ENCODE measurements at places on chromosomes 4 and X.

DNA sequence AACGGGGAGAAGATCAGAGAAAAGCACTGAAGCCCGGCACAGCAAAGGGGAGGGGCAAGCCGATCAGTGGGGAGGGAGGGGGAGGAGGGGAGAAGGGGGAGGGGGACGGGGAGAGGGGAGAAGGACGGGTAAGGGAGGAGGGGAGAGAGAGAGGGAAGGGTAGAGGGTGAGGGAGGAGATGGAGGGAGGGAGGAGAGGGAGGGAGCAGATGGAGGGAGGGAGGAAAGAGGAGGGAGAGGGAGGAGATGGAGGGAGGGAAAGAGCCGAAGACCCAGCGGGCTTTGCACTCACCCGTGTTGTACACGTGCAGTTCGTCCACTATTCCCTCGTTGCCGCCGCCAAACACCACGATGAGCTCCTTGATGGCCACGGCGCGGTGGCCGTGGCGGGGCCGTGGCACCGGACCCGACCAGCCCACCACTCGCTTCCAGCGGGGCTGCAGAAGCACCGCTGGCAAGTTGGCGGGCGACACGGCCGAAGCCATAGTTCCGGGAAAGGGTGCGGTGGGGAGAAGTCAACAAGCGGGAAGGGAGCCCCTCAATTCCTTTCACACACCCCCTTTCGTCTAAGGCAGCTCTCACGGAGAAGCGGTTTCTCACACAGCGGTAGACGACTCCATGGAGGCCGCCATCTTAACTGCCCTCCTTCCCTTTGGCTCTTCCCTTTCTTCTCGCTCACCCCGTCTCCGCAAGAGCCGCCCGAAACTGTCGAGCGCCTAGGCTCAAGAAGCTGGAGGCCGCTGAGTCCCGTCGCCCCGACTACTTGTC is 1.1 kb downstream of the HCFC1 start:
- no peak for DNase-seq

GRCh38 chr4:142961866-142962265 is 115.8 kb upstream of the INPP4B start:
- DNase-seq: no peak

- no peak for DNase-seq
Measured at GRCh38 chrX:45850197-45850774, 649.6 kb upstream of the DIPK2B start.

DNA sequence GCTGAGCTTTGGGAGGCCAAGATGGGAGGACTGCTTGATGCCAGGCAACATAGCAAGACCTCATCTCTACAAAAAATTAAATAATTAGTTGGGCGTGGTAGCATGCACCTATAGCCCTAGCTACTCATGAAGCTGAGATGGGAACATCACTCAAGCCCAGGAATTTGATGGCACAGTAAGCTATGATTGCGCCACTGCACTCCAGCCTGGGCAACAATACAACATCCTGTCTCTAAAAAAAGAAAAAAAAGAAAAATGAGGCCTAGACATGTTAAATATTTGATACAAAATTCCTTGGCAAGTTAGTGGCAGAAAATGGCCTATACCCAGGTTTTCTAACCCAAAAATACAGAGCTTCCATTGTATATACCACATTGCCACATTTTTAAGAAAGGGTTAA is 88.1 kb upstream of the MAB21L2 start:
- no peak for DNase-seq

- DNase-seq: no peak
Measured at GRCh38 chrX:74523224-74523623, 91.2 kb downstream of the RLIM start.

GRCh38 chr4:16271411-16271810 is 45.1 kb upstream of the TAPT1 start:
- no peak for DNase-seq

DNA sequence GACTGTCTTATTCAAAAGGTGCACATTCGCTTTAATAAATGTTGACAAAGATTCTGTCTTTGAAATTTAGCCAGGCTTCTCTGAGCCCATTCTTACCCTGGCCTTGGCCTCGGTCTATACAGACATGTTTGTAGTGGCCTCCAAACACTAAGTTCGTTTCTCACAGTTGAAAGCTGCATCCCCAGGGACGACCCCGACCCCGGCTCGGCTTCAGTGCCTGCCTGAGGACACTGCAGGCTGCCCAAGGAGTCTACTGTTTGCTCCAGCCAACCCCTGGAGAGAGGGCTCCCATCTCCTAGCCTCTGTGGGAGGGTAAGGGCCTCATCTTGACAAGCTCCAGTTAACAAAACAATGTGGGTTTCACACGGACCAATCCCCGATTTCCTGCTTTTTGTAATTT is 390.6 kb upstream of the ZFP42 start:
- no peak for DNase-seq

GRCh38 chrX:38111196-38111595 is 104.8 kb downstream of the SYTL5 start:
- no peak for DNase-seq

DNA sequence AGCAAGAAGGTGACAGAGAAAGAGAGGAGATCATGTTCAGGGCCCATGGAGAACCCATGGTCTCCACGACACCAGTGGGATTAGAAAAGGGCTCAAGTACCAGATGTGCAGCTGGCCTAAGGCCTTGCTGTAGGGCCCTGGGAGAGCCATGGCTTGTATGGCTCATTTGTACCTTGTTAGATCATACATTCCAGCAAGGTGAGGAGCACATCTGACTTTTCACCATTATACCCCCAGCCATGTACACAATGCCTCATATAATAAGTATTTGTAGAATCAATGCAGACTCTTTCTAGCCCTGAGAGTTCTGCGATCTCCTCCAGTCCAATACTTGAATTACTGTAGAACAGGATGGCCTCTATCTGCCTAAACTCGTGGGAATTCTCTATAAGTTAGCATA is 94.2 kb upstream of the MAP3K15 start:
- DNase-seq: no peak

DNA sequence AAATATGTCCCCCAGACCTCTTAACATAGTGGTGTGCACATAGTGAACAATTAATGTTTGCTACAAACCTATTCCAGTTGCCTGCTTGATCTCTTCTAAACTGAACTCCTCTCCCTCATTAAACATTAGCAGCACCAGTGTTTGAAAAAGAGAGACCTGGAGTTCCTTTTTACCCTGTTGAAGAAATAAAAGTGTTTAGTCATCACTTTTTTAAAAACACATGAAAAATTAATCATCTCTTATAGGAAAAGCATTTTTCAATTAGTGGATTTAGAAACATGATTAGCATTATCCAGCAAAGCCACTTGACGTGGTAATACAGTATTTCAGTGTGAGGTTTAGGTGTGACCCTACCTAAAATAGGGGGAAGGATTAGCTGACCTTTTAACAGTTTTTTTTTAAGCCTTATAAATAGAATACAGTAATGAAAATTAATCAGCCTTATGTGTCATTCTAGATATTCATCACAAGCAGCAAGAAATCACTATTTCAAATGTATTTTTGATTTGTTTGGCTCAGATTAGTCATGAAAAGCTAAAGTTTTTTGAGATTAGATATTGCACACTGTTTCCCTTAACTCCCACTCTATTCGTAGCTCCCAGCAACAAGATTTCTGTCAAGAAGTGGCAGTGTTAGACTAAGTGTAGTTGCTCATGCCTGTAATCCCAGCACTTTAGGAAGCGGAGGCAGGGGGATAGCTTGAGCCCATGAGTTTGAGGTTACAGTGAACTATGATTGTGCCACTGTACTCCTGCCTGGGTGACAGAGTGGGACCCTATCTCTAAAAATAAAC is 26.2 kb downstream of the CUL4B start:
- DNase-seq: no peak

DNA sequence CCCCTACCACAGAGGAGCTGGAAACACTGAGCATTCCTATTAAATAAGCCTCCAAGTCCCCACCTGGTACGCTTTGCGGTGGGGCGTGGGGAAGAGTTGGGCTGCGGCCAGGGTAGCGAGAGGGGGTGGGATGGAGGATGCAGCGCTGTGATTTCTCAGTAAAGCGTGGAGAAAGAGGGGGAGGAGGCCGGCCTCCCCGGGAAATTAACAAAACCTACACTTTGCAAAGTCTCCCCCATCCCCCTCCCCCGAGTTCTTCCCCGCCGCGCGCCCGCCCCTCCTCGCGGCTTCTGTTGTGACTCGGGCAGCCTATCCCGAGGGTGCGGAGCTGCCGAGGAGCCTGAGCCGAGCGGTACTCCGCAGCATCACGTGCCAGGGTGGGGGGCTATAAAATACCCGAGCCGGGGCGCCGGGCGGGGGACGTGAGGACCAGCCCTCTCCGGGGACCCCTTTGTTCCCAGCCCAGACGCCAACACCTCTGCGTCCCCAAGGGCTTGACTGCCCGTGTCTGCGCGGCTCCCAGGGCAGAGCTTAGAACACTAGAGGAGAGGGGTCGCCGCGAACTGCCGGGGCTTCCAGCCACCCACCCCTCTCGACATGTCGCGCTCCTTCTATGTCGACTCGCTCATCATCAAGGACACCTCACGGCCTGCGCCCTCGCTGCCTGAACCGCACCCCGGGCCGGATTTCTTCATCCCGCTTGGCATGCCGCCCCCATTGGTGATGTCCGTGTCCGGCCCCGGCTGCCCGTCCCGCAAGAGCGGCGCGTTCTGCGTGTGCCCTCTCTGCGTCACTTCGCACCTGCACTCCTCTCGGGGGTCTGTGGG is at the start of gene GSX2:
Gene GSX2 (plus strand): TSS at position 416 of the 827 bp plus-strand sequence. CDS start 182 bp downstream, at position 598.
- DNase-seq: no peak

DNA sequence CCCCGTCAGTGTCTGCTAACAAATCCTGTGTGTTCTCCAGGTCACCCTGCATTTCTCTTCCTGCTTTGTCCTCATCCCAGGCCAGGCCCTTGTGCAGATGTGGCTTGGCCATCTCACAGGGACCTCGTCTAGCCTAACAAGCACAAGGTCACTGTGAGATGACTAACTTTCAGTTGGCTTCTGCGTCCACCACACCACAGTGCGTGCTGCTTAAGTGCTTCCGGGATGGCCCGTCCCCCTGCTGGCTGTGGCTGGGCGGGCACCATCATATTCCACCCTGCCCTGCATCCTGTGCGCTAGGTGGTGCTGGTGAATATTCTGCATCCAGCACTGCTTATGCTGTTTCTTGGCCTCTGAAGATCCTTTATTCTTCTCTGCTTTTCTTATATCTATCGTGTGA is 33.8 kb downstream of the RBBP7 start:
- no peak for DNase-seq

GRCh38 chr4:151882072-151882803 is 121.4 kb upstream of the GATB start:
- no peak for DNase-seq

DNA sequence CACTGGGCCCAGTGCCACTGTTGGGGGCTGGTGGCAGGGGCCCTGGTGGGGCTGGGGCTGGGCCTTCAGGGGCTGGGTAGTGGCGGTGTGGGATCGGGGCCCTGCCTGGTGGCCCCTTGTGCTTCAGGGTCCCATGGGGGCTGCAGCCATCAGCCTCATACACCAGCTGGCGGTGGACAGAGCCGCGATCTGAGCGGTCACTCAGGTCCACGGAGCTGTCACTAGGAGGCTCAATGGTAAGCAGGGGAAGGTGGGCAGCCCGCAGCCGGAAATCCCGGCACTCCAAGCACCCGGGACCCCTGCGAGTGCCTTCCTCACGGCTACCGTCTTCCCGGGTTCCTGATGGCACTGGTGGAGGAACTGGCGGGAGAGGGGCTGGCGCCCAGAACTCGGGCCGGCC is 25.5 kb upstream of the KDM5C start:
- DNase-seq: no peak

- no peak for DNase-seq
Measured at GRCh38 chr4:124253080-124253479, 459.5 kb downstream of the ANKRD50 start.

GRCh38 chrX:131405497-131405896 is 116.4 kb upstream of the IGSF1 start:
- no peak for DNase-seq

DNA sequence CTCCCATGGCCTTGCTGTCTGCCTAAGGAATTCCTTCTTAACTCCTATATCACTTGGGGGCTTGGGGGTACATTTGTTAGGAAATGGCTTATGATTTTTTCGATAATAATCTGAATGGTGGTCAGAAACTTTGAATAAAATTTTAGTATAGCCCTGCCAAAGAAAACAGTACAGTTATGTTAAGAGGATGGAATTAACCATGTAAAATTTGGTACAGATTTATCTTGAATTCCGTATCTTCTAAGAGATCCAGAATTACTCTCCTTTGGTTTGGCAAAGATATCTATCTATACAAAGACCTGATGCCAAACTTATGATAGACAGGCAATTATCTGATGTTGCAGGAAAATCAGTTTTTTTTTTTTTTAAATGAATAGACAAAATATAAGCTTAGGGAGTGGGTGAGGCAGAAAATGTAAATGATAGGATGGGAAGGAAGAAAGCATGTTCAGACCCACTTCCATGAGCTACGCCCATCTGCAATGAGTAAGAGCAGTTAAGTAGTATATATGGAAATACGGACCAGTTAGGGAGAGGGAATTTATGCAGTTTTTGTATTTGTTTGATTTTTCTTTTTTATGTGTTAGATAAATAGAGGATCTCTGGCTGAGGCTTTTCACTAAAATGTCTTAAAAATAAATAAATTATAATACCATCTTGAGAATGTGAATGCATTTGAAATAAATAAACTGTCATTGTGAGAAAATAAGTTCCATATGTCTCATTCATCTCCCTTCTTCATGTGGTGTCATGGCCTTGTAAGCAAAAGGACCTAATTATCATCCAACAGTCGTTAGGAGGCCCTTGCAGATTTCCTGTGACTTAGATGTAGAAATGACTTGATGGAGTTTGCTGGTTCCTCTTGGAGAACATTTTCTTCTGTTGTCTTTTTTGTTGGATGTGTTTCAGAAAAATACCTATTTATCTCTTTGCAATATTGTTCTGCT is 389.6 kb downstream of the ARHGAP24 start:
- DNase-seq: no peak

GRCh38 chrX:103823591-103823990 is 8.5 kb downstream of the RAB9B start:
- DNase-seq: no peak

DNA sequence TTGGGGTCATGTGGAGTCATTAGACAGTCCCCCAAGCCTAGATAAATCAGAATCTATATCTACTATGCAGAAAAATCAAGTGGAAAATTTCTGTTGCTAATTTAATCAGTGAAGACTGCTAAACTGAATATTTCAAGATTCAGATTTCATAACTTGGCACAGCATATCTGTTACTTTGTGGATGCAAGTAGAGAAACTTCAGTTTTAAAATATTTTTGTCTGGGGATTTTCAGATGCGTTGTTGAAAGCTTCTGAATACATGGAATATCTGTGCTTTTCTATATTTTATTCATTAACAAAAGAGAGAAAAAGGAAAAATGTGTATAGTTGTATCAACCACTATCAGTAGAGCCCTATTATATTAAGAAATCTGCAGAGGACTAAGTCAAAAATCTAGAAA is 4.4 kb downstream of the FGF5 start:
- no peak for DNase-seq

DNA sequence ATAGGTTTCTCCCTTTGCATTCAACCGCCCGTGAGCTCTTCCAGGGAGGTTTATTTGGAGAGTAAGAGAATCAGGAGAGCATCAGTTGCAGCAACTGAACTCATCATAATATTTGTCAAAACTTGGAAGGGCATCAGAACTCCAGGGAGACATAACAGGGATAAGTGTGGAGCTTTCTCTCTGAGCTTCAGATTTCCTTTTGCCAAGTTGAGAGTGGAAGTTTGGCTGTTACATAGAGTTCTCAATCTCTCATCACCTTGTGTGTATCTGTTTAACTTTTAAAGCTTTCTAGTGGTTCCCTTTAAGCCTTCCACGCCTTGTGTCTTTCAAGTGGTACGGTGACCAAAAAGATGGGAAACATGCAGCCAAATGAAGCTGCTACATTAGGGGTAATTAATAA is 18.8 kb downstream of the BMP3 start:
- no peak for DNase-seq

GRCh38 chr4:62126064-62126732 is 926.1 kb downstream of the ADGRL3 start:
- DNase-seq: no peak

GRCh38 chrX:106707771-106708454 is 18.6 kb upstream of the RNF128 start:
- DNase-seq: no peak

Data from iPS DF 6.9 (cell line).